ENCODE measurements at places on chromosomes 7 and 10.
A peak's percentile ranks its signal among the peaks of the same experiment; 100 is the strongest.

DNA sequence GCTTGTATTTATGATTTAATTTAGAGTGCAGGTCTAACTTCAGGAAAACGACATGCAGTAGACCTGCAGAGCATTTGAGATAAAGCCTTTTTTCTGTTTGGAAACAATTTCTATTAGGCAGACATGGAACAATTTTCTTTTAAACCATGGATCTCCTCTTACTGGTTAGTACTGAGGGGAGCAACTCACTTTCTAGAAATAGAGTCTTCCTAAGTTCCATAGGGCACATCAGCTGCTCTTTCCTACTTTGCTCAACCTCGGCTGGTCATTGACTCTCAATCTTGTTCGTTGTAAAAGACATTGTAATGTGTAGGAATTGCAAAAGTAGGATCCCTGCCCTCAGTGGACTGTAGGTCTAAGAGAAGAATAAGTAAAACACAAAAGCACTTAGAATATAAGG, 58.0 kb downstream of the PLXDC2 start:
- no peak for DNase-seq

DNA sequence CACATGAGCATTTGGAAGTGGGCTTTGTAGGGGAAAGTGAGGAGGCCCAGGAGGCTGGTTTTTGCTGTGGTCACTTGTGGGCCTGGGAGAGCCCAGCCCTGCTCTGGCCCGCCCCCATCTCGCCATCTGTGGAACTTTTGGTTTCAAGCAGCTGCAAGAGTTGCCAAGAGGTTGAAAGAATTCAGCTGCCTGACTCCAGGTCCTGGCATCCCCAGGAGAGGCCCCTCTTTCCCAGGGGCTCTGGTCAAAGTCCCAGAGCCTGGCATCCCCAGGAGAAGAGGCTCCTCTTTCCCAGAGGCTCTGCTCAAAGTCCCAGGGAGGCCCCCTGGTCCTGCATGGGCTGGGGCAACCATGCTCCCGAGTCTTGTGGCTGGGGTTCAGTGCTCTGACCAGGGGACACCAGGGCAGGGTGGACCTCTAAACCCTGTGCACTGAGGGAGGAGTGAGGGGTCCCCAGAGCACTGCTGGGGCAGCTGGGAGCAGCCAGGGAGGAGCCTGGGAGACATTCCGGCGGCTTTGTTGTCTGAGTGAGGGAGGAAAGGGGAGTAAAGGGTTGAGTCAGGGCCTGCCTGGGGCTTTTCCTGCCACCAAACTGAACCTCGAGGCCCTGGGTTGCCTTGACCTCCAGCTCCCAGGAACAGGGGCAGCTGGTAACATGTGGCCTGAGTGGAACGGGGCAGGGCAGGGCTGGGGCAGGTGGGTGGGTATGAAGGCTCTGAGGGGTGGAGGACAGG, 27.7 kb upstream of the CSGALNACT2 start:
- no peak for DNase-seq

GRCh38 chr10:124429576-124429975, 10.9 kb upstream of the OAT start:
- no peak for DNase-seq

GRCh38 chr7:94001396-94001795, 2.8 kb downstream of the BET1 start:
- no peak for DNase-seq

GRCh38 chr7:149776289-149776688, 2.9 kb upstream of the ZNF467 start:
- no peak for DNase-seq

DNA sequence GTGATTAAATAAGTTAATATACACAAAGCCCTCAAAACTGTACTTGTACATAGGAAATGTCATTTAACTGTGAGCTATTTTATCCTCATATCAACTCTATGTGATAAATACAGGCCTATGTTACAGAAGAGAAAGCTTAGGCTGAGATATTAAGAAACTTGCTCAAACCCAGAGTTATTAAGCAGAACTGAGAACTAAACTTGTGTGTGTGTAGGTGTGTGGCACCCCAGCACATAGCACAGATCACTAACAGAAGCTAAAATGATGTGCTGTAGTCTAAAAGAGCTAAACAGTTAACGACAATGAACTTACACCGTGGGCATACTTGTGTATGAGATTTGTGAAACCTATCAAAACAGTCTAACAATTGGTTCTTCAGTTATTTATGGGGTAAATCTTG, 34.5 kb downstream of the MTPN start:
- no peak for DNase-seq

- DNase-seq, result no peak
Measured at GRCh38 chr10:43194859-43195258, 56.6 kb downstream of the CSGALNACT2 start.

GRCh38 chr10:33103863-33104379, 145.9 kb upstream of the ITGB1 start:
- no peak for DNase-seq

DNA sequence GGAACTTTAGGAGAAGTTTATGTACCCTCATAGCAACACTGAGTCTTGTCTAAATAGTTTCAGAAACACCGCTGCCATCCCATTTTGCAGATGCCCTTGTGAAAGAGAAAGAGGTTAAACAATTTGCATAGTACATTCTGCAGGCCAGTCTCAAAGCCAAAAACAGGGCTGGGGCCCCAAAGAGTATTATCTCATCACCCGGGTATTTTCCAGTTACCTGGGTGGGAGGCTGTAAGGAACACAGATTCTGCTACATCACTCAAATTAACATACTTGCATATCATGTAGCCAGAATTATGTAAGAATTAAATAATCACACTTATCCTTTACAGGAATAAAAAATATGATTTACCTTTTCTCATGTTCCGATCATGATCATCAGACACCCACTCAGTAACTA, 3.1 kb upstream of the FAM171A1 start:
- DNase-seq, result no peak

DNA sequence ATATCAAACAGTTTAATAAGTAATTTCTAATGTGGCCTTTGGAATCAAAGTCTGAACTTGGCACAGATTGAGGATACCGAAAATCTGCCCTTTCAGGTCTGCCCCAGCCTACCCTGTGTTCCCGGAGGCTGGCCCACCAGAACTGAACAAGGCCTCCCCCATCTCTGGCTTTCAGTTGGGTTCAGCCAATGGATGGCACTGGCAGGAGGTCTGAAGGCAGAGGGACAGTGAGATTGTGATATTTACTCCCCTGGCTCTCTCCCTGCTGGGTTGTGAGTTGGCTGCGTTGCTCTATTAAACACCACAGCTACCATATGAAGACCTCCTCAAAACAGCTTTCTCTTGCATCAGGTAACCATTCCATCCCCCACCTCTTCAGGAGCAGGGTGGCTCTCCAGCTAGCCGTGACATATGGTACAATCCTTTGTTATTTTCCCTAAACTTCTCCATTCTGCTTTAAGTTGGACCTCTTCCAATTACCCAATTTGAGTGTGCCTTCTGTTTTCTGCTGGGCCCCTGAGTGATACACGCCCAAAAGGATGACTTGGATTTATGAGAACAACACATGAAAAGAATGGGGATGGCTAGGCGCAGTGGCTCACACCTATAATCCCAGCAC, 28.1 kb downstream of the DNMBP start:
- no peak for DNase-seq

DNA sequence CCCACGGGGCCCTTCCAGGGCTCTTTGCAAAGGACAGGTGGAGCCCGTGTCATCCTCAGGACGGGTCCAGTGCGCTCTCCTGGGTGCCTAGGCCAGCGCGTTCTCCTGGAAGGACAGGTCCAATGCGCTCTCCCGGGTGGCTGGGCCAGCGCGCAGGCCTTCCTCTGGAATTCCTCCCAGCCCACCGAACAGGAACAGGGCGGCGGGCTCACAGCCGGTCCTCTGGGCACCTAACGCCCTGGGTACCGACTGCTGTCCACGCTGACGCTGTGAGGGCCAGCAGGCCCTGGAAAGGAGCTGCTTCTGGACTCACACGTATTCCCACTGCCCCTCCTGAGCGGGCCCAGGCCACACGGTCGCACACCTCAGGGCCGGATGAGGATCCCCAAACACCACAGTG, 49.3 kb downstream of the STK32C start:
- DNase-seq, result no peak

DNA sequence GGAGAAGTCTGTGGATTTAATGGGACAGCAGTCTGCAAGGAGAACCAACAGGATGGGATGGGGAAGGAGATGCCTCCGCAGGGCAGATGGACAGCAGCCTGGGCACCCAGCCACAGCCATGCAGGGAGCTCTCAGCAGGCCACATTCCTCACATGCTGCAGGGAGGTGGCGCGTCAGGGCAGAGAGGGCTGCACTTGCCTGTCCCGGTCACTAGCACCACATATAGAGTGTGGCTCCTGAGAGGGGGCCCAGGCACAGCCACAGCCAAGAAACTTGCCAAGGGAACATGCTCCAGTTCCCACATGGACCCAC, 86.8 kb upstream of the ZMIZ1 start:
- DNase-seq, result no peak

DNA sequence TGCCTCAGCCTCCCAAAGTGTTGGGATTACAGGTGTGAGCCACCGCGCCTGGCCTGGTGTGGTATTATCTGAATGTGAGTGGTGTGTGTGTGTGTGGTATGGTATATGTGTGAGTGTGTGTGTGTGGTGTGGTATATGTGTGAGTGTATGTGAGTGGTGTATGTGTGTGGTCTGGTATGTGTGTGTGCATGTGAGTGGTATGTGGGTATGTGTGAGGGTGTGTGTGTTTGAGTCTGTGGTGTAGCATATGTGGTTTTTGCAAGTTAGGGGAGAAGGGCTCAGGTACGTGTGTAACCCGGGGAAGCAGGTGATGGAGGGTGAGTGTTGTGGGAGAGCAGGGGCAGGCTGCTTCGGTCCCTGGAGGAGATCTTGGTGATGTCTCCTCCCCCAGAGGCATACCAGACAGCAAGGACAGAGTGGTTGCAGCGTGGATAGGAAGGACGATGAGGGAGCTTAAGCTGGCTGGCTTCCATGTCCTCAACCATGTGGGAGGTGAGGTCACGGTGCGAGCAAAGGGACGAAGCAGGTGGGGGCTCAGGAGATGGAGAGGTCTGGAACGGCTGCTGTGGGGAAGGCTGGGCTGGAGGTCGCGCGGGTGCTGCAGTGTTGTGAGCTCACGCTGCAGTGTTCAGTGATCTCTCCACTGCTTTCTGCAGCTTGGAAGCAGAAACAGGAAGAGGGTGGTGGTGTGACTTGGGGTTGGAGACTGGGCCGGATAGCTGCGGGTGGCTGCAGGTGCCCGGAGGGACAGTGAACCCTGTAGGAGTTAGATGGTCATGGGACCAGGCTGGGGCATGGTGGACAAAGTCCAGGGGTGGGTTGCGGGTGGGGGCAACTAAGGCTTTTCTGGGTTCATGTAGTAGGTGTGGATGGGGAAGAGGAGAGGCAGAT, 5.0 kb downstream of the ZYX start:
- DNase-seq, result no peak

DNA sequence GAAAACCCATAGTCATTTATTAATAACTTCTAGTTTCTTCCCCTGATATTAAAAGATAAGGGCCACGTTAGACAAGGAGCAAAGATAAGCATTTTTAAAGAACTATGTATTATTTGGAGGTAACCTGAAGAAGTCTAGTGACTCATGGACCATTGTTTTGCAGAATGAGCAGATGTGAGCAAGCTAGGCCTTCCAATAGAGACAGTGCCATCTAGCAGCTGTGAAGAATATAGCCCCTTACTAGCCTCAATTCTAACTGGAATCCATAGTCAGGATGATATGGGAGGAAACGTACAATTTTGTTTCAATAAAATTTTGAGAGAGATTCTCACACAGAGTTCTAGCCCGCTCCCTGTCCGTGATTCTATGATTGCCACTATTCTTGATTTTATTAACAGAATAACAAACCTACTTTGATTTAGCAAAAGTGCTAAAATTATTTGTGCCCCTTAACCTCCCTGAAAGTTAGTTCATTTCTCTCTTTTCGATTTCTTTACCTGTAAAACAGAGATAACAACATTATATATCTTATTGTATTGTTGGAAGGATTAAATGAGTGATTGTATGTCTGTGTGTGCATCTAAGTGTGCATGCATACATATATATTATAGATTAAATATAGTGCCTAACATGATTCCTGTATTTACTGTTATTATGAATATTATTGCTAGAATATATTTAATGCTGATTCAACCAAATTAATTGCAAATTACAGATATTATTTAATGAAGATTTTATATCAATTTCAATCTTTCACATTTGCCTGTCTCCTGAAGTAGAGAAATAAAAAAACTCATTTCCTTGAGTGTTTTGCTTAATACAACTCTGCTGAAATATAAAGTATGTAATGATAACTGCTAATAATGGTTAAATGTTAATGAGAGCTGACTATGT, 22.7 kb downstream of the FAM237B start:
- no peak for DNase-seq

- DNase-seq, result no peak
Measured at GRCh38 chr7:101934618-101935017, 117.2 kb downstream of the CUX1 start.

DNA sequence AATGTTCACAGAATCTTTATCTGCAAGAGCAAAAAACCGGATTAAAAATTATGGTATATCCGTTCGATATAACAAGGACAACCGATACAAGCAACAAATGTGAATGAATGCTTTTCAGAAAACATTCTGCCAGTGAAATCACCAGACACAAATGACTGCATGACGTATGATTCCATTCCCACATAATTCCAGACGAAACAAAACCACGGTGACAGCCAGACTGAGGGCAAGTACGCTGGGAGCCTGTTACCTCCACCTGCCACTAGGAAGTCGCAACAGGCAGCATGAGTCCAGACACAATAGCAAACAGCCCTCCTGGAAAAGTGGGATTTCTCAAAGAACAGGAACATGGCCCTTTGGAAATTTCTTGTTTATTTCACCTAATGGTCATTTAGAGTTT, 41.7 kb downstream of the MAD1L1 start:
- DNase-seq, result peak; percentile 62

DNA sequence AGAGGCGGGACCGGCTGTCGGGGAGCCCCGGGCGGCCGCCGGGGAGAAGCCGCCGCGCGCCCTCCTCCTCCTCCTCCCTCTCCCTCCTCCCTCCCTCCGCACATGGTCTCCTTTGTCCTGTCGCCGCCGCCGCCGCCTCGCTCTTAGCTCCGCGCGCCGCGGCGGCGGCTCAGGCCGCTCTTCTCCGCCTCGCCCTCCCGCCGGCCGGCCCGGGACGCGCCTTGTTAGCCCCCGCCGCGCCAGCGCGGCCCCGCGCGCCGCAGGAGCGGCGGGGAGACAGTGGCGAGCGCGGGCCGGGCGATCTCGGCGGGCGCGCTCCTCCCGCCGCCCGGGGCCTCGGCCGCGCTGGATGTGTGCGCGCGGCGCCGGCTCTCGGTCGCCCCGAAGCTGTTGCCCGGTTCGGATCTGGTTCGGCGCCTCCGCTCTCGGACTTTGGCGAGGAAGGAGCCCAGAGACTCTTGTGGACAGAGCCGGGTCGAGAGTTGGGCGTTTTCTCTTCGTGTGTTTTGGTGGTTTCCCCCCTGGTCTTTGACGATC, 437.4 kb upstream of the GALNT17 start:
- peak; percentile 64 for DNase-seq

DNA sequence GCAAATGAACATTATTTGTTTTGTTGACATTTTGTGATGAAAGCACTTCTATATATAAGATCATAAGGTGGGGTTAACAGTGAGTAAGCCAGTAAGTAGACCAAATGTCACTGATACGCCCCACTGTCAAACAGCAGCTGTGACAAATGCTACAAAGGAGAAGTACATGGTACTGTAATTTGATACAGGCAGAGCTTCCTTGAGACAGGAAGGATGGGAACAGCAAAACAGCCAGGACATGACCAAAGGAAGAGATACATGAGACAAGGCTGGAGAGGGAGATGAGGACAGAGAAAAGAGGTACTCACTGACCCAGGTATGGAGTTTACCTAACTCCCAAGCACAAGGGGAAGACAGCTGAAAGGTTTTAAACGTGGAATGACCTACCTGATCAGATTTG, 127.0 kb downstream of the SRPK2 start:
- DNase-seq, result peak; percentile 57
